ENCODE measurements at places on chromosomes 5 and 9.

- DNase-seq: peak; percentile 72
Measured at GRCh38 chr9:70480405-70480980, 66.0 kb upstream of the KLF9 start.

- no peak for DNase-seq
Measured at GRCh38 chr9:134320126-134320867, 6.0 kb upstream of the RXRA start.

DNA sequence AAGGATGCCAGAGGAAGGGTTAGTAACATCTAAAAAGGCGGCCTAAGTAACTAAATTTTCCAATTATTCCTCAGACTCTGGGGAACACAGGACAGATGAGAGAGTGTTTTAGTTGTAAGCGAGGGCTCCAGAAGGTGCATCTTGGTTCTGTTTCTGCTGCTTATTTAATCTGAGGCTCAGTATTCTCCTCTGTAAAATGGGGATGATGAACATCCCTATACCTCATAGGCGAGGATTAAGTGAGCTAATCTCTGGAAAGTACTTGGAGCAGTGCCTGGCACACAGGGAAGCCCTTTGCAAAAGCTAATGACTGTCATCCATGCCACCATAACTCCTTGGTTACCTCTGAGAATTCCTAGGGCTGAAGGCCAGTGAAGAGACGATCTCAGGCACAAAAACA lies 59.0 kb downstream of the SHB start:
- no peak for DNase-seq

DNA sequence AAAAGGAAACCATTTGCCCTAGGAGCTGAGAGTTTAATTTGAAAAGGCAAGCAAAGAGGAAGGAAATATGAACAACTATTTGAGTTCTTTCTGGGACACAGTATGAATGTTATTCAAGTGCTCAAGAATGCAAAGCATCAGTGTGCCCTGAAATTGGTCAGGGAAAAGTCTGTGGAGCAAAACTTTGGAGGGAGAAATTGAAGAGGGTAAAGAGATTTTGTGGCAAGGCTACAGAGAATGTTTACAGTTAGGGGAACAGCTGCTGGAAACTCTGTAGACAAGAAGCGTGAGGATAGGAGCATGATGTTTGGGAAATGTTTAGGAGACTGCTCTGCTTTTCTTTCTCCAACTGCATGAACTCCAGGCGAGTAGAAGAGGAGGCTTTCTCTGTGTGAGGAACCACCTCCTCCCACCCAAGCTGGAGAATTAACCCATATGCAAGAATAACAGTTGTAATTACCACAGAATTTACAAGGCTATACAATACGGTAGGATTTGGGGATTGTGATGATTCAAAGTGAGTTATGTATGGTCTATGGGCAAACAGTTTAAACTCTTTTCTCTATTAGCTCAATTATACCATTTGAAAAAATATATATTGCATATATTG lies 75.4 kb upstream of the IL7R start:
- no peak for DNase-seq

- no peak for DNase-seq
Measured at GRCh38 chr5:154900066-154900465, 37.9 kb downstream of the GEMIN5 start.

- DNase-seq: no peak
Measured at GRCh38 chr5:122358372-122358979, 46.4 kb downstream of the SNCAIP start.

DNA sequence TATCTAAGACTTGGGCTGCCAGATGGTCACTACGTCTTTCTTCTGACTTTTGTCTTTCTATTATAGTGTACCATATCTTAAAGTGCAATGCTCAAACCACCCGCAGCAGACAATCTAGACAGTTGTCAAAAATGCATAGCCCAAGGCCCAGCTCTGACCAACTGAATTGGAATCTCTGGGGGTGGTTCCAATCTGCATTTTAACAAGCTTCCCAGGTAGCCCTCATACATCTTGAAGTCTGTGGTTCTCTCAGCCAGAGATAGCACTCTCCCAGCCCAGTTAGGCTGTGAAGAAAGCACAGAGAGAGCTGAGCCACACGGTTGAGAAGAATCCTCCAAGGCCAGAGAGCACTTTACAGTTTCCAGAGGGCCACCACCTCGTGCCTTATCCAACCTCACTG lies 128.2 kb upstream of the HAND1 start:
- no peak for DNase-seq

DNA sequence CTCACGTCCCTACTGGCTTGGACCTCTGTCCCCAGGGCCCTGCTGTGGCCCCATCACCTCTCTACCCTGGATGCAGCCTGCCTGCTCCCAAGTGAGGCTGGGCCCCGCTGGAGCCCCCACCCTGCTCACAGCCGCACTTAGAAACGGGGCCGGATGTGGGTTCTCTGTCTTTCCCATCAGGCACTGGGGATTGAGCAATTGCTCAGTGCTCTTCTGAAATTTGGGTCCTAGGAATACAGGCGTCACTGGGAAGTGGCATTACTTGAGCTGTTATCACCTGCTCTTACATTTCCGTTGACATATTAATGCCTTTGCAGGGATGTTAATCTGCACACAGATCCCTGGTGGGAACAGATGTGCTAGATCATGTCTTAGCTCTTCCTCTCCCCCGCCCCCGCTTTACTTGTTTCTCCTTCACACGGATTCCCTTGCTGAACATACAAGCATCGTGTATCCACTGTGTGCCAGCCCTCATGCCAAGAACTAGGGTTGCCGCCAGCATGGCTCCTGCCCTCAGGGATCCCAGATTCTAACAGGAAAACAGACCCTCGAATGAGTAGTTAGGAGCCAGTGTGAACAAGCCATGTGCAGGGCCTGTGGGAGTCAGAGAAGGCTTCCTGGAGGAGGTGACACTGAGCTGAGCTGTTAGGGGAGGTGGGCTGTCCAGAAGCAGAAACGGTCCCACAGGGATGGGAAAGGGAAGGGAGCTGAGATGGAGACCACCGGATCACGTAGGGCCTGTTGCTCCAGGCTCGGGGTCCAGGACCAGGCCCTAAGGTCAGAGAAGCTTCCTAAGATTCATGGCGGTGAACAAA lies 65.1 kb downstream of the NEK6 start:
- no peak for DNase-seq

DNA sequence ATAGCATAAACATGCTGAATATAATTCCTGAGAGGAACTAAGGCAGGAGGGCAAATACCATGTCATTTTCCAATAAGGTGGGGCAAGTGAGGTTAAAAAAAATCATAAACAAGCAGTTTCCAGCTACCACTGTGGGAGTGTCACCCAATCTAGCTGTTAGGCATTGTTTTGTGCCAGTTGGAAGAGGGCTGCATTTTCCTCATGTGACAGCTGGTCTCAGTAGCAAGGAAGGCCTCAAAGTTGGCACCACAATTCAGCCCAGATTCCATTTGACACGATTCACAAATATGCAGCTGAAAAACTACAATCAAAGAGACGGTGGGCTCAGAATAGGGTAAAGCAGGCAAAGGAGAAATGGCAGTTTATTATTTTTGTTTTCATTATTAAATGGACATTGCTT lies 636.1 kb downstream of the KIF4B start:
- no peak for DNase-seq

DNA sequence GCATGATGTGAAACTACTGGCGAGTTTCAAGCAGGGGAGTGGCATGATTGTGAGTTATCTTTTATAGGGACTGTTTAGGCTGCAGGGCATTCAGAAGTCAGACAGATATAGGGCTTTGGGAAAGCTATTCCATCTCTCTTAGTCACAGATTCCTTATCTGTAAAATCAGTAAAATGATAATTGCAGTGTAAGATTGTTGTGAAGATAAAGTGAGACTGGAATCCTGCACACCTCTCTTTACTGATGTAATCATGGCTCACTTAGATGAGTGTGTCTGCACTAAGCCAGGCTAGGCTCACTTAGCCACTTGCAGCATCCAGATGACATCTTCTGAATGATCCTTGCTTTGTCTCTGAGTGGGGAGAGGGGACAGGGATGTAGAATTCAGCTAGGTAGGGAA lies 81.8 kb upstream of the MAMDC2 start:
- no peak for DNase-seq

- DNase-seq: no peak
Measured at GRCh38 chr9:90033028-90033650, 428.3 kb downstream of the GADD45G start.

GRCh38 chr5:139406963-139407362 lies 3.1 kb upstream of the SPATA24 start:
- no peak for DNase-seq

DNA sequence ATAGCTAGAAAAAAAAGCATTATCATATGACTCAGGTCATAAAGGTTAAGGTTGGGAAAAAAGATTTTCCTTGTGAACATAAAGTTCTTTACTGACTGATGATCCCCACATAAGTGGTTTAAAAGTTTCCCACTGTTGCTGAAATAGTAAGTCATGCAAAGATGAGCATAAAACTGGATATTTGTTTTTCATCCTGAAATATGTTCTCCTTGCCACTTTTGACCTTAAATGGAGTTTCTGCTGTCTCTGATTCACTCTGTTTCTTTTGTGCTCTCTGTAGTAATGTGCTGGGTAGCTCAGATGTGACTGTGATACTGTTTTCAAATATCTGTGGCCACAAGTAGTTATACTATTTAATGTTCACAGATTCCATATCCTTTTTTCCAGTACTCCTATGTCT lies 162.5 kb upstream of the GAS1 start:
- DNase-seq: no peak

DNA sequence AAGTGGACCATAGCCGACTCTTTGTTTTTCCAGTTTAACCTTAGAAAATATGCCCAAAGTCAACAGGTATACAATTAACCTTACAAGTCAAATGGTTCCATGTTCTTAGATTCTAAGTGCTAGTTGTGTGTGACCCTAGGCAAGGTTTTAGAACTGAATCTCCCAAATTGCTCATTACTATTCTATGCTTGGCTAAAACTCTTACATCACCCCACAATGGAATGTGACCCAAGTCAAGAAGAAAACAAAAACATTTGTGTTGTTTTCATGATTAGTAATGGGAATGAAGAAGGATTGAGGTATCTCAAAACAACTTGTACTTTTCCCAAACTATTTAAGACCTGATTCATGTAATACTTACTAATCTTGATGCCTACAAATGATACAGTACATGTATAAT lies 159.2 kb downstream of the ARRDC3 start:
- DNase-seq: no peak

DNA sequence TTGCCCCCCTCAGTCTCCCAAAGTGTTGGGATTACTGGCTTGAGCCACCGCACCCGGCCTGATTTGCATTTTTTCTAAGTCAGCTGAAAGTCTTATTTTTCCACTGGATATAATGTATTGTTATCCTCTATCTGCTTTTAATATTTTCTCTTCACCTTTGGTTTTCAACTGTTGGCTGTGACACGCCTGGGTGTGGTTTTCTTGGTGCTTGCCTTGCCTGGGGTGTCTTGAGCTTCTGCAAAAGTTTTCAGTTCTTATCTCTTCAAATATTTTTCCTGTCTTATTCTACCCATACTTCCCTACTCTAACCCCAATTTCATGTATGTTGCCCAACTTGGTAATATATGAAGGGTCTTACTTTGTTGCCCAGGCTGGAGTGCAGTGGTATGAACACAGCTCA lies 4.3 kb upstream of the MXD3 start:
- no peak for DNase-seq

GRCh38 chr9:133711428-133712220 lies 26.5 kb downstream of the SARDH start:
- no peak for DNase-seq

- DNase-seq: no peak
Measured at GRCh38 chr5:119453040-119453373, 710 bp downstream of the HSD17B4 start.

- no peak for DNase-seq
Measured at GRCh38 chr5:8550921-8551320, 682.0 kb downstream of the MTRR start.

DNA sequence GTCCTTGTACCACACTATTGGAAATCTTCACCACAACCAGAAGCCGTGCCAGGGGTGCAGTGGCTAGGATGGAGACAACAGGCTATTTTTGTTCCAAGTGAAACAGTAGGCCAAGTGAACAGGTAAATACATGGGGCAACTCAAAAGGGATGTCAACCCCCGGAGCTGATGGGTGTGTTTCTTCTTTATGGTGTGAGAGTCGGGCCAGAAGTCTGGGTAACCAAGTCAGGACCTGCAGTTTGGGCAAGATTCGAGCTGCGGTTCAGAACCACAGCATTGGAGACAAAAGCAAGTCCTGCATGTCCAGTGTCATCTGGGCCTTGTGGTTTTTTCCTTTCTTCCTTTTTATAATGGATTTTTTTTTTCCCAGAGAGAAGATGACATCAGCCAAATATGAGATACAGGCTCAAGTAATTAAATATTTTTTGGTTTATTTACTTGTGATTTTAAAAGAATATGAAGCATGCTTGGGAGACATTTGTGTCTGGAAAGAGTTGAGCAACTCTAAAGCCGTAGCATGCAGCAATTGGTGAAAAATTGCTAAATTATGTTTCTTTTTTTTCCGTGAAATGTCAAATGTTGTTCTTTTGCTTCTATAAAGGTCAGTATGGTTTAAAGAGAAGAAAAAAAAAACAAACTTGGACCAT lies 261.6 kb downstream of the ARRDC3 start:
- no peak for DNase-seq

- DNase-seq: no peak
Measured at GRCh38 chr5:95895771-95896170, 65.9 kb downstream of the ELL2 start.

DNA sequence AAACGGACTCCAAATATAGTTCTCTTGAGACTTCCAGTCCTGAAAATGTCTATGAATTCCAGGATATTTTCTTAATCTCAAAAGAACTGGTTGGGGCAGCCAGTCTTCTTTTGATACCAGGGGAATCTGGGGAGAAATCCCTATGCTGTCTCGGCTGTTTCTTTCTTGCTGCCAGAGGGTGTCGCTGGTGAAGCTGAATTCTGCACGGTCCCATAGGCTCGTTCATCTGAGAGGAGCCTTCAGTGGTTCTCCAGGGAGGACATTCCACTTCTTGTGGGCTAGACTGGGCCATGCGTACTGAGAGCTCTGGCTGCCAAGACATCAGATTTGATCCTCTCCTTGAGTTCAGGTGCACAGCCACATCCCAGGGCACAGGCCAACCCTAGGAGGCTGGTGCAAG lies 155.0 kb upstream of the CLINT1 start:
- DNase-seq: no peak

GRCh38 chr5:138832218-138832617 lies 42.9 kb downstream of the LRRTM2 start:
- DNase-seq: no peak

- no peak for DNase-seq
Measured at GRCh38 chr5:111948092-111948841, 191.3 kb upstream of the NREP start.

- no peak for DNase-seq
Measured at GRCh38 chr9:97480174-97480573, 21.3 kb upstream of the TMOD1 start.

GRCh38 chr5:124342986-124343385 lies 403.5 kb downstream of the ZNF608 start:
- no peak for DNase-seq

DNA sequence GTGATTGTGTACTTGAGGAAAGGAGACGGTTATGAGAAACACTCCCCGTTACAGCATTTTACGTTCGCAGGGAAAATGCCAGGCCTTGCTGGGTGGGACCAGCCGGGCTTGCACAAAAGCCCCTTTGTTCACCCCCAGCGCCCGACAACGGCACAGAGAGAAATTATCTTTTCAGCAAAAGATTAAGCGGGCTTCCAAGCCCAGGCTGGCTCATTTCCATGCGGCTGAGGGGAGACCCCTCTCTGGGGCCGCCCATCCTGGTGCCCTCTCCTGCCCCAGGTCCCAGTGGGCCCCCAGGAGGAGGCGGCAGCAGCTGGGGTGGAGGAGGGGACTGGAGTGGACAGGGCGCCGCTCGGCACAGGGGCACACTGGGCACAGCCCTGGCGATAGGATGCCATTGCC lies 50.8 kb upstream of the NOTCH1 start:
- DNase-seq: peak; percentile 37

All from C1 segment of cervical spinal cord (tissue), 14 donors.